ENCODE measurements at places on chromosomes 4 and X. TPM values are rescaled to one million over a fixed set of nuclear protein-coding genes. Genes with fewer than 3 reads are reported as not detected.

DNA sequence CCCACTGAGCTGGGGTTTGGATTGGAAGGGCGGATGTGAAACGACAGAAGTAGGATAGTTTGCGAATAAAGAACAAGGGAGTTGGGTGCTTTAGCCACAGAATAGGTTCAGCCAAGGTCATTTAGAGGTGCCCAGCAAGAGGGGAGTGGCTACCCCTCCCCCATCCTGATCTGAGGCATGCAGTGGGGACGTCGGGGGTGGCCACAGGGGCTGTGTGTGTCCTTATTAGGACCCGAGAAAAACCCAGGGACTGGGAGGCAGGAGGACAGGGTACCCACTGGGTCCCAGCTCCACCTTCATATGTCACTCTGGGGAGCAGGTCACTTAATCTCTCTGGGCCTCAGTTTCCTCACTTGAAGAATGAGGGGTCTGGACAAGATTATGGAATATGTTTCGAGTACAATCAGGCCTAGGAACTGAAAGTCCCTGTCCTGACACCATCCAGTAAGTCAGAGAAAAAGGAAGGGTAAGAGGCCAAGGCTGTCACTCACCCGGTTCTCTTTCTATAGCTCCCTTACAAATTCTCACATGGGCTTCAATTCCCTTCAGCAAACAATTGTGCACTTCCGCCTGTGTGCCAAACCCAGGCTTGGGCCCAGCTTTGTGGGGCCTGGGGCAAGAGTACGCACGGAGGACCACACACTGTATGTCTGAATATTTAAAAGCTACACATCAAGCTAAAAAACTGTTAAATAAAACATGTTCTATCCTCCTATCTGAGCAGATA, 4.2 kb upstream of the NYX start:
- no peak for DNase-seq

GRCh38 chr4:189121336-189121735, 819.3 kb upstream of the FRG1 start:
- DNase-seq: no peak

DNA sequence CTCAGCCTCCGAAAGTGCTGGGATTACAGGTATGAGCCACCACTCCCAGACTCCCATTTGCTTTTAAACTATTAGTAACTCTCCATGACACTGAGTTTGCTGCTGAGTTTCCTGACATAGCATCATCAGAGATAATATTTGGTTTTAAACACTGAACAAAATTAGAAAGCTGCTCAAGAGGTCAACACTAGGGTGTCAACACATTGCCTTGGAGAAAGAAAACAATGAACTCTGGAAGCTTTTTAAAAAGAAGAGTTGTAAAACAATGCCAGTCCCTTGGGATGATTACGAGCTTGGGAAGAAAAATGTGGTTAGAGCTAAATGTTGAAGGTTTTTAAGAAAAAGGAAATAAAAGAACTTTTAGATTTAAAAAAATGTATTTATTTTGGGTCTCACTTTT, 264.8 kb downstream of the CAMK2D start:
- no peak for DNase-seq

GRCh38 chr4:24988776-24989175, 42.0 kb downstream of the LGI2 start:
- no peak for DNase-seq

DNA sequence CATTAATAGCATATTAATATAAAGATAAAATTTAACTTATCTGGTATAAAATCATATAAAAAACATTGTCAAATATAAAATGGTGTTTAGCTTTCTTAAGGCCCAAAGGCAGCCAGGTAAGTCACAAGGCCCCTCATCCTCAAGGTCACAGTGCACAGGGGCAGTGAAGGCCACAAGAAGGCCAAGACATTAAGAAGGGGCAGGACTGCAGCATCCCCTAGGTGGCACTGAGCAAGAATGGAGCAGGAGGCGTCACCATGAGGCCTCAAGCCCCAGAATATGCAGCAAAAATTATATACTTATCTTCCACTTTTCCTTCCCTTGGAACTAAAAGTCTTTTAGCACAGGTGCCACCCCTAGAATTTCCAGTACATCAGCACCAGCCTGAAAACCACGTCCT, 49.5 kb upstream of the MAGEA8 start:
- DNase-seq: no peak

DNA sequence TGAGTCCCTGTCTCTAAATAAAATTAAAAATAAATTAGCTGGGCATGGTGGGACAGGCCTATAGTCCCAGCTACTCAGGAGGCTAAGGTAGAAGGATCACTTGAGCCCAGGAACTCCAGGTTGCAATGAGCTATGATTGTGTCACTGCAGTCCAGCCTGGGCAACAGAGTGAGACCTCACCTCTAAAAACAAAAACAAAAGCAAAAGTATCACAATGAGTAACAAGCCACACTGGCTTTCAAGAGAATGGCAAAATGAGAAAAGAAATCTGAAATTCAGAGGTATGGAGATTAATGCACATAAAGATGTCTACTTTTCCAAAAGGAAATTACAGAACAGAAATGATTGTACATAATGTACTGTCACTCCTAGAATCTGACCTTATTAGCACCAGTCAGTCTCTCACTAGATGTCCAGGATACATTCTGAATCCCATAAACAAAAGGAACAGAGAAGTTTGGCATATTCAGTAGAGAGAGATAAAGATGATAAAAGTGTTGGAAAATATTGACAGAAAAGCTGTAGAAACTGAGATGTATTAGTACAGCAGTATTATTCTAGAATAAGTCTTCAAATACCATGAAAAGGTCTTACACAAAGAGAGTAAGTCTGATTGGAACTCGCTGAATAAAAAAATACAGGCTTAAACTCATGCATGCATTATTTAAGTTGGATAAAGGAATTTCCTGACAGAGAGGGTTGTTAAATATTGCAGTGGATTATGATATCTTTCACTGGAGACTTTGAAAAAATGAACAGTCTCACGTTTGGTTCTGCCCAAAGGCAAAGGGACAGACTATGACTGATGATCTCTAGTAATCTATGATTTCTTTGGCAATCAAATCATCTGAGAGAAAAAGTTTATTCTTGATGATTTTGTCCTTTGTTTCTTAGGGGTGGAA, 102.5 kb downstream of the SH3RF1 start:
- DNase-seq: no peak

DNA sequence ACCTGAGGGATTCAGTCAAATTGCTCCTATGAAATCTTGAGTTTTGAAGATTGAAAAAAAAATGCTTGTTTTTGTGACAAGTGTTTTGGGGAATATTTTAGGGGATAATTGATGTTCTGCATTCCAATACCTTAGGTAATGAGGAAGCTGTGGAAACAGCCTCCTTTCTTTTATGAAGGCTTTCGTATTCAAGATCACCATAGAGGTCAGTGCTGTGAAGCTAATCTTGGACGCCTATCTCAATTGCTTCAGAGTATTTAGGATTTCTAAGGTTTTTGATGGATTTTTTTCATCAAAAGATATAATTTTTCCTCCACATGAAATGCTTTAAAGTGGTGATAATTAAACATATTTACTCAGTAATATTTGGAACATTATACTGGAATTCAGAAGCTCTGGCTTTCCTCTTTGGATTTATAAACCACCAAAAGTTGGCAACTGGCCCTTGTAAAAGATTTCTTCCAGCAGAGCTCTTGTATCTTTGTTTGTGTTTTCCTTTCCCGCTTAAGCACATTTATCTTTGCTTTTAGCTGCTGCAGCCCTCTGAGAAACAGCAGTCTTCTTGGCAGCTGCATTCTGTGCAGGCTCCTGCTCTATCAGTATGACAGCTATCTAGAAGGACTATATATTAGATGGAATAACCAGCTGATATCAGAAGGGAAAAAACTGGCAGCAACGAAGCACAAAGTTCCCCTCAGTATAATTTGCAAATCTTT, 63.7 kb downstream of the HMGB2 start:
- no peak for DNase-seq

DNA sequence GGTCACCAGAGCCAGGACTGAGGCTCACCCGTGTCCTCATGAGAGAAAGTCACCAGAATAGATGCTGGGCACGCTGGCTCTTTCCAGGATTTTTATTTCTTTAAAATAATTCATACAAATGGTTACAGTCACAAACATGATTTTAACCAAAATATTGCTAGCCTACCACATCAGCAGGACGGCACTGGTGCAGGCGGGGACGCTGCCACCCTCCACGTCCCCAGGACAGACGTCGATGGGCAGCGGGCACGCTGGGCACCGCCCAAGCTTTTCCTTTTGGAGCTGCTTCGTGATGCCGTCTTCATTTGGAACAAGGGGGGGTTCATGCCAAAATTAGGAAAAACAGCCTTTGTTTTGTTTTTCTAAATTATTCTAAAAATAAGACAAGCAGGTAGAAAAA, 37.6 kb downstream of the CTBP1 start:
- no peak for DNase-seq

DNA sequence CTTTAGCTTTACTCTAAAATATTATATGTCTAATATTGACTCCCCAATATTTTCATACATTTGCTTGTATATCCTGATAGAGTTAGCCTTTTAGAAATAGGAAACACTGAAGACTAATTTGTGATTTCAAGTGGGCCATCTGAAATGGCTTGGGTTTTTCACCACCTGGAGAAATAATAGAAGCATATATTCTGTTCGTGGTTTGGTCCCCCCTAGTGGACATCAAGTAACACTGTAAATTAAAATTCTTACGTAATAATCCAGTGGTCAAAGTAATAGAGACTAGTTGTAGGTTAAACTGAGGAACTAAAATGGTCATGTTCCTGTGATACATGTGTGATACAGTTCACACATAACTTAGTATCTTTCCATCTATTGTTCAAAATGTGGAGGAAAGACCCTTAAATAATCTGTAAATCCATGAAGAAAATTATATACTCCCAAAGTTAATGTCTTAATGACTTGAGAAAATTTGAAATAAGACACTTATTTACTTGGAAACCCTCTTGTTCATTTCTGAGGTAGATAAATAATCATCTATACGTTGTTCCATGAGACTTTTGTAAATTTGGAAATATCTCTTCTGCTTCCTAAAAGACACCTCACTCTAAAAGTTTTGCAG, 79.8 kb upstream of the SMARCAD1 start:
- DNase-seq: no peak

DNA sequence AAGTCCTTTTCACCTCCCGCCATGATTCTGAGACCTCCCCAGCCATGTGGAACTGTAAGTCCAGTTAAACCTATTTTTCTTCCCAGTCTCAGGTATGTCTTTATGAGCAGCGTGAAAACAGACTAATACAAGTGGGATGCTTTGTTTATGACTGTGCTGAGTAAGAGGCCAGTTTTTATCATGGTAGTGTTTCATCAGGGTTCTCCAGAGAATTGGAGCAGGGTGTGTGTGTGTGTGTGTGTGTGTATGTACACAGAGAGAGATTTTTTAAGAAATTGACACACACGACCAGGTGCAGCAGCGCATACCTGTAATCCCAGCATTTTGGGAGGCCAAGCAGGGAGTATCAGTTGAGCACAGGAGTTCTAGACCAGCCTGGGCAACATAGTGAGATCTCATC, 34.6 kb upstream of the SLC2A9 start:
- DNase-seq: peak; percentile 0

- DNase-seq: no peak
These were observed 98.7 kb downstream of the CFAP299 start for GRCh38 chr4:80434238-80434637.

GRCh38 chrX:39504850-39505259, 592.9 kb downstream of the BCOR start:
- DNase-seq: no peak

- DNase-seq: peak; percentile 46
These were observed 28.9 kb upstream of the SMIM31 start for GRCh38 chr4:164725066-164725465.

- DNase-seq: no peak
These were observed 276.7 kb downstream of the UNC5C start for GRCh38 chr4:95272036-95272435.

GRCh38 chr4:41177016-41177415, 37.3 kb downstream of the APBB2 start:
- DNase-seq: no peak

- DNase-seq: no peak
These were observed 55.0 kb upstream of the TADA2B start for GRCh38 chr4:6988016-6988715.

- no peak for DNase-seq
These were observed 16.6 kb downstream of the AP1S2 start for GRCh38 chrX:15838017-15838416.

- no peak for DNase-seq
These were observed 64.2 kb downstream of the TET2 start for GRCh38 chr4:105210916-105211315.

DNA sequence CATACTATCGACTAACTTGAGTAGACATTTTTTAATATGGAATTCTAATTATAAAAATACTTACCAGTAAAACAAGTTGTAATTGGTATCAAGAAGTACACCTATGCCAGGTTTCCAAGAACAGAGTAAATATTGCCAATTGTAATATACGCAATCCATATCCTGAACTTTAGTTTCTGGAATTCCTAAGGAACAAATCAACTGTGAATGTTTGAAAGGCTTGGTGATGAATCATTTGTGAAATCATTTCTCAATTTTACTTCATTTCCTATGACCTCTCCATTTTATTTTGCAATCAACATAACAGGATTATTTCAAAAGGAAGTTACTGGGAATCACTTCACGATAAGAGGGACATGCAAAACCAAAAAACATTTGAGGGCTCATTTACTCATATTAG, 3.7 kb downstream of the IL13RA2 start:
- no peak for DNase-seq

GRCh38 chr4:145709843-145710242, 29.9 kb downstream of the C4orf51 start:
- peak; percentile 46 for DNase-seq

GRCh38 chr4:184801781-184802696, 23.7 kb downstream of the ACSL1 start:
- no peak for DNase-seq

DNA sequence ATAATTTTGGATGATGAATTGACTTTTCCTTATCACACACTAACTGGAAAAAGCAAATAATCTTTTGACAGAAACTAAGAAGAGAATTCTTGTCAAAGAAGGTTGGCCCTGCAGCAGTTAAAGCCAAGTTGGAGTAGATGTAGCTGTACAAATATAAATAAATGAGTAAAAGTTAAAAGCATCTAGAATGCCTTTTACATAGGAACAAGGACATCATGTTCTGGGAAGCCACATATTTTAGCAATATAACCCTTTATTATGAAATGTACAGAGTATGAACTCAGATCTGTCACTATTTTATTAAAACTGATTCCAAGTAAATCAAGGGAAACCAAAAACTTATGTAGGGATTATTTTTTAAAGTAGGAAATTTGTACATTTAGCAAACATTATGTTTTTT, 269.4 kb upstream of the FAT4 start:
- DNase-seq: no peak

The GUCY1B1 gene
- total RNA-seq: 1.5 TPM

The GABRG1 gene
- total RNA-seq: not detected

The MBNL3 gene
- total RNA-seq: 25.1 TPM

The MPP1 gene
- 29.0 TPM for total RNA-seq

The DDX60 gene
- 90.5 TPM for total RNA-seq

The METTL14 gene
- 51.6 TPM for total RNA-seq

The FHIP1A gene
- not detected for total RNA-seq
